Activated CD4-positive, CD25-positive, alpha-beta regulatory T cell (primary cell): ENCODE measurements at places on chromosomes 5 and 9.

- DNase-seq, result no peak
Measured at GRCh38 chr5:149320791-149321330, 24.4 kb upstream of the GRPEL2 start.

DNA sequence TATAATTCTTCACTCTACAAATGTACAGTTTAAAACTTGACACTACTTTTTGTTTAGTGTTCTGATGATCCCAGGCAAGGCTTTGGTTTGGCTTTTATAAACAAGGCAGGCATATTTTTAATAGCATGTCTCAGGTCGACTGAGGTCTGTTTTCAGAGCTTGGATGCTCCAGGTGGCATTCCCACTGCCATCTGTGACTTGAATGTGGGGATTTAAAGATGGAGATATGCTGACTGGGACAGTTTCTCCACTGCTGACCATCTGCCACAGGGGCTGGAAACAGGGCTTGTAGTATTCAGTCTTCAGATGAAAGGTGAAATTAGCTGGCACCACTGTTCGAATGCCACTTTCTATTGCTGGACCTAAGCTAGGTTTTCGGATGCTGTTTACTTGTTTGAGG, 1266.2 kb upstream of the CDH18 start:
- DNase-seq, result no peak

GRCh38 chr5:179294891-179295777, 50.1 kb downstream of the ADAMTS2 start:
- DNase-seq, result no peak

GRCh38 chr9:8605096-8605495, 805.5 kb upstream of the DMAC1 start:
- no peak for DNase-seq

- DNase-seq, result no peak
Measured at GRCh38 chr9:91433180-91433579, 9.5 kb upstream of the NFIL3 start.

DNA sequence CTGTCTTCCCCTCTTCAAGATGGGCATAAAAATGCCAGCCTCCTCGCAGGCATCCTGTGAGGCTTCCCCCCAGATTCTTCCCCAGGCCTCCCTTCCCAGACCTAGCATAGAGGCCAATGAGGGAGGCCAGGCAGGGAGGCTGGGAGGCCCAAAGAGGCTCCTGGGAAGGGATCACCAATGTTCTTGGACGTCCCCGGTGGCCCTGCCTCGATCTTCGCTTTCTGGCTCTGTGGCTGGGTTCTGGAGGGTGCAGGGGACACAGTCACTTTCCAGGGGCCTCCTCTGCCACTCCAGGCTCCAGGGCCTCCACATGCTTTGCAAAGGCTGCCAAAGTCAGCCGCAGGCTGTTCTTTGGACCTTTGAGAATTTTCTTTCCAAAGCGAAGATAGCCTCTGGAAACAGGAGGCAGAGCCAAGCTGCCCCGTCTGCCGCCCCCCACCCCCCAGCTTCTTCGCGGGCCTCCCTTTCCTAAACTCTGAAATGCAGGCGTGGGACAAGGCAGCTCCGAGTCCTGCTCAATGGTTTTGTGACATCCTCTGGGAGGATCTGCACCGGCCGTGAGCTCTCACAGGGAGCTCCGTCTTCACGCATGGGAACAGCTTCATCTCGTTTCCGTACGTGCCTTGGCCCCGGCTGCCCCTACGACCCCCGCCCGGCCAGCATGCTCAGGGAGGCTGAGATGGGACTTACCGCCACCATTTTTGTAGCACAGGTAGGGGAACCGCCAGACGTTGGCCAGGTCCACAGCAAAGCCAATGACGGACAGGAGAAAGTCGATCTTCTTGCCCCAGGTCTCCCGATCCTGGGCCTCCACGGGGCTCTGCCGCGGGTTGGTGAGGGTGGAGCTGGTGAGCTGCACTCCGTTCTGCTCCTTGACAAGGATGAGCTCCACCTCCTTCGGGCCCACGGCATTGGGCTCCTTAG, 2.8 kb downstream of the SLC6A3 start:
- no peak for DNase-seq

DNA sequence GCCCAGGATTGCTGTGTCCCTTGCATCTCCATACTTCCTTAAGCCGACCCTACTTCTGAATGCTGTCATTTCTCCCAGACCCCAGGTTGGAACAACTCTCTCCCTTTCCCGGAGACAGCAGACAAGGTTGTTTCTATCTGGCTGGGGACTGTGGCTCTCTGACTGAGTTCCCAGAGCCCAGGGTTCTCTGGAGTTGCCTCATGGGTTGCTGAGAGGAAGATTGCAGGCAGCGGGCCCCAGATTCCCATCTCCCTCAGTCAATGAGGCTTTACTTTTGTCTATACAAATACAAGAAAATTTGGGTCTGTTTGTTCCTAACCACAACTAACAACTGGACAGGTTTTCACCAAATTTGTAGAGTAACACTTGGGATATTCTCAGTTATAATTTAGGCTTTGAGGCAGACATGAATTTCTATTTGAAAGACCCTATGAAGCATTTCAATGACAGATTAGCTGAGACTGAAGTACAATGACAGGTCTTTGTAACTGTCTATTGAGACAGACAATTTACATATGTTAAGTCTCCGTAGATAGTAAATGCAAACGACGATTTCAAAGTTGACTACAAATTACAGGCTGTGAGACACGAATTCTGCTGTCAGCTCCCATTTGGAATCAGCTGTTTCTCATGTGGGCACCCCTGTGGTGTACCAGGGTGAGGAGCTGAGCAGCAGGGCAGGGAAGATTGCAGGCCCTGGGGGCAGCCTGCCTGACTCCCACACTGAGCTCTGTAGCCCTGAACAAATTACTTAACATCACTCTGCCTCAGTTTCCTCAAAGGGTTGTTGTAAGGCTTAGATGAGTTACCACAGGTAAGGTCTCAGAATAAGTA, 107.5 kb downstream of the ATP10B start:
- no peak for DNase-seq

- DNase-seq, result no peak
Measured at GRCh38 chr9:16337322-16338029, 533.0 kb downstream of the BNC2 start.
